ENCODE measurements at places on chromosomes 11 and 22.
A peak's percentile ranks its signal among the peaks of the same experiment; 100 is the strongest.

DNA sequence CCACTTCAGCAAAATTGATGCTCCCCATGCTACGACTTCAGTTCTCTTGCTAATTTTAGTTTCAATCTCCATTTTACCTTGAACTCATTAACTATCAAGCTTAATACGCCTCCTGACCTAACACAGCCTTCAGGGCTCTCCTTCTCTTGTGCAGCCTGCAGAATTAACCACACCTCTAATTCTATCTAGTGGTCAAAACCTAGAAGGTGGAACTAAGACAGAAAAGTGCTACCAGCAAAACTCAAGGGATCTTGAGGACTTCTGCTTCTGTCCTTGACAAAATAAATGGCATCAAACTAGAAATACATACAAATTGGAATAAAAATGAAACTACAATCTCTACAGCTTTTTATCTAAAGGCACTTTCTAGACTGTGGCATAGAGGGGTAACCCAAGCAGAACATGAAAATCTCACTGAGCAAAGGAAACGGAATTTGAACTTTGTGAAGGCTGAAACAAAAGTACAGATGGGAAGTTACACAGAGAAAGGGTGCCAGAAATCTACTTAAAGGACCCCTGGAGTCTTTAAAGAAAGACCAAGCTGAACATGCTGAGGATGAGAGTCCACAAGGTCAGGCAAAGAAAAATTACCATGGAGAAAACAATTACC, 10.7 kb downstream of the CWF19L2 start:
- no peak for DNase-seq

DNA sequence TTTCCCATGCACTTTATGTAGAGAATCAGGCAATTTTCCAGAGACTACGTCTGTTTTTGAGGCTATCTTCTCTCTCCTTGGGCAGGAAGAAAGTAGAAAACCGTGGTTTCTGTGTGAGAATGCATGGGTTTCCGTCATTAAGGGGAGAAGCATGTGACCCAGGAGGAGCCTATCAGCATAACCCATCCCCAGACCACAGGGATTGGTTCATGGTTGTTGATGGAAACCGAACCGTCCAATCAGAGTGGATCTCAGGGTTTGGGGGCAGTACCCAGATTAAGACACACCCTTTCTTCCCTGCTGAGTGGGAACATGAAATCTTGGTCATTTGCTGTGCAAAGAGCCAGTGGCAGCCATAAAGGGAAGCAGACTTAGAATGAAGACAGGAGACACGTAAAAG, 517.8 kb downstream of the MN1 start:
- DNase-seq: no peak

DNA sequence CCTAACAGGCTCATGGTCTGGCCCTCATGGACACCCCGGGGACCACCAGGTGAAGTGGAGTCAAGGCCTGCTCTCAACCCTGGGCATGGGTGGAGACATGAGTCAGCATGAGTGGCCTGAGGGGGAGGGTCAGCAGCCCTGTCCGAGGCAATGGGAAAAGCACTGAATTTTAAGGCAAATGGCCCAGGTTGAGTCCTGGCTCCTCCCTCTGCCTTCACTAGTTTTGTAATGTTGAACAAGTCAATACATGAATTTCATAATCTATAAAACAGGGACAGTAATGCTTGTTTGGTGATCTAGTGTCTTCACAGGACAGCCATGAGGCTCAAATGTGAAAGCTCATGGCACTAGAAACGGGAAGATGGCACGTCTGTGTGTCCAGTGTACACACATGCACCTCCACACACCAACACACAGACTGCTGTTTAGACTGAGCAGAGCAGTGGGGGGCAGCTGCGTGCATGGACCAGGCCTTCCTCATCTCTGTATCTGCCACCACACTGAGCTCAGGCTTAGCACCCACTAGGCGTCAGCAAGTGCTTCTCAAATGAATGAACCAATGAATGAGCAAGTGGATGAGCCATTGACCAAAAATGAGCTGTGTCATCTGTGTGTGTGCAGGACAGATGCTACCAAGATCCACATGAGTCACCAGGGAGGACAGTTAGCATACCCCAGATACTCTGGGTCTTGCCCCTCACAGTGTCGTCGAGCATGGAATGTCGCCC, 63.4 kb downstream of the NRXN2 start:
- DNase-seq: no peak

GRCh38 chr11:16211407-16211806, 144.9 kb downstream of the SOX6 start:
- no peak for DNase-seq

GRCh38 chr11:7604331-7604955, 68.9 kb downstream of the CYB5R2 start:
- DNase-seq: no peak

DNA sequence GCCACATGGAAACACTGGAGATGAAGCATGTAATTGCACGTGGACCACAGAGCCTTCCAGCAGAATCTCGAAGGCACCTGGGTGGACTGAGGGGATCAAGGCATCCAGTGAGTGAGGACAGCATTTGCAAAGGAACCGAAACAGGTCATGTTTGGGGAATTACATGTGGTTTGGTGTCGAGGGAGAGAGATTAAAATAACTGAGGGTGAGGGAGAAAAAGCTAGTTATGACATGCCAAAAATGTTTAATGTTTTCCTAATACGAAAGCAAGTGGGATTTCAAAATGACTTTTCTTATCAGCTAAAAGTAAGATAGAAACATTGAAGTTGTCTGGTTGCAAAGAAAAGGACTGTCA, 157.1 kb downstream of the BLID start:
- DNase-seq: no peak

GRCh38 chr11:575313-575995, 816 bp upstream of the PHRF1 start:
- peak; percentile 38 for DNase-seq

Data from CD4-positive, alpha-beta memory T cell (primary cell).